Stimulated activated CD8-positive, alpha-beta memory T cell treated with anti-CD3 and anti-CD28 coated beads, Interleukin-4, amount 100 ng/mL, for 4 hours (primary cell): ENCODE measurements at places on chromosomes 2 and 18.

DNA sequence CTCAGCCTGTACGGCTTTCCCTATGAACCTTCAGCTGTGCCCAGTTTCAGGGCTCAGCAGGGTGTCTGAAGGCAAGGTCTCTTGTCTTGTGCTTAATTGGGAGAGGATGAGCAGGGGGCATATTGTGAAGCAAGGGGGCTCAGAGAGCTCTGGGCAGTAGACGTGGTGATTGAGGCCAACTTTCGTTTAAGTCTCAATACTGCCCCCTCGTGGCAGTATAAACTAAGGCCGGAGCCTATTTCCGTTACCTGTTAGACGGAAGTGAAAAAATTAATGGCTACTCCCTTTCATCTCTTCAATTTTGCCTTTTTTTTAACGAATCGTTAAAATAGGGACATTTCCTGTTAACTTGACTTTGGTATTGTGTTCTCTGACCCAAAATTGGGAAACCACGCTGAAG is 193.4 kb downstream of the TDRD15 start:
- no peak for DNase-seq

GRCh38 chr2:41966431-41966893 is 81.4 kb upstream of the PKDCC start:
- DNase-seq: no peak

GRCh38 chr2:36456227-36457175 is 100.9 kb downstream of the CRIM1 start:
- no peak for DNase-seq

- DNase-seq: no peak
Observed at GRCh38 chr2:128320192-128320905, 1.7 kb upstream of the HS6ST1 start.

DNA sequence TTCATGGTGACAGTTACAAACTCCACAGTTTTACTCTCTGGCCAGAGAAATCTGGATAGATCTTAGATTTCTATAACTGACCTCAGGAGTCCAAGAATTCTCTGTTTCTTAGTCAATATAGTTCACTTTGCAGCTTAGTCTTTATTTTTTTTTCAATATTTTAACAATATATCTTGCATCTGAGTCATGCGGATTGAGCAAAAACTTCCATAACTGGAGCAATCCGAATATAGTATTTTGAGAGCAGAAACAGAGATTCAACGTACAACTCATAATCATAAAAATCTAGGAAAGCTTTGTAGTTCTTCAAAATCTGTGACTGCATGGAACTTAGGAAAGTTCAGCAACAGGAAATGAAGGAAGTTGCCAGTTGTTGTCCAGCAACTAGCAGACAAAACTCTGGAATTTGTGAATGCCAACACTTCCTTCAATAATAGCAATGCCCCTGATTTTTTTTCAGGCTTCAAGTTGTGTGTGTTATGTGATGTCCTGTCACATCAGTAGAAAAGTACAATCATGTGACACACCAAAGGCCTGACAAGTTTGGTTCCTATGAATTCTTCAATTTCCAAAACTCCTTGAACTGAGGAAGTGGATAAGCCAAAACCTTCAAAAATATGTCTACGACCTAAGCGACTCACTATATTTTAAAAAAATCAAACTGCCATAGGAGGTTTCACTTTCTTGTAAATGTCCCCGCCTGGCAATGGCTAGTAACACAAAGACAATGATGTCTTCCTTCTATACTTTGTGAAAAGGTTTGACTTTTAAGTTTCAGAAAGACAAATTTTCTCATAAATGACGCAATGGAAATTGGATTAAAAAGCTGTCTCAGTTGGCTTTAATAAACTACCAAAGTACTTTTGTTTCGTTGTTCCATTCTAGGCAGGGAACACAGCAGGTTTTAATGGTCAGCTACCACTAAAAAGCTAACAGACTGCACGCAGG is 510.6 kb downstream of the ERBB4 start:
- no peak for DNase-seq

- DNase-seq: no peak
Observed at GRCh38 chr18:5452943-5453443, 90.8 kb downstream of the EPB41L3 start.

- no peak for DNase-seq
Observed at GRCh38 chr2:197838036-197838435, 33.6 kb downstream of the PLCL1 start.

- no peak for DNase-seq
Observed at GRCh38 chr2:112821682-112822081, 14.9 kb downstream of the IL1B start.

GRCh38 chr2:196291426-196291825 is 120.0 kb upstream of the STK17B start:
- no peak for DNase-seq

GRCh38 chr2:175576270-175576669 is 394.8 kb upstream of the ATP5MC3 start:
- DNase-seq: no peak
